ENCODE measurements at places on chromosomes 5 and 9.

- no peak for DNase-seq
Measured at GRCh38 chr9:113349445-113350094, at the start of gene BSPRY. TSS of gene BSPRY (plus strand) at chr9:113349541. CDS start at chr9:113349580, 39 bp downstream.

DNA sequence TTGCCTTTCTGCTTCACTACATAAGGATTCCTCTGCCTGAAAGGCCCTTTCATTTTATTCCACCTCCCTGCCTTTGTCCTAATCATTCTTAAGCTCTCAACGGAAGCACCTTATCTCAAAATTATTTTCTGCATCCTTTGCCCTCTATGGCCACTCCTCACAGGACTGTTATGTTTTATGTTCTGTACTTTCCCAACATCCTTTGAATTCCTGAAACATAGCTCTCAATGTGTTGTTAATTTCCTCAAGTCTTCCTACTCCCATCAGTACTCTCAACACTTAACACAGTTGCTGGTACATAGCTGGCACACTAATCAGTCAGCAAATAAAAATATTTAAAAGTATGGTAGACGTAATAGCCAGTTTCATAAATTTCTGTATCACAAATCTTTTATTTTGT, 193.0 kb downstream of the RFX3 start:
- no peak for DNase-seq

DNA sequence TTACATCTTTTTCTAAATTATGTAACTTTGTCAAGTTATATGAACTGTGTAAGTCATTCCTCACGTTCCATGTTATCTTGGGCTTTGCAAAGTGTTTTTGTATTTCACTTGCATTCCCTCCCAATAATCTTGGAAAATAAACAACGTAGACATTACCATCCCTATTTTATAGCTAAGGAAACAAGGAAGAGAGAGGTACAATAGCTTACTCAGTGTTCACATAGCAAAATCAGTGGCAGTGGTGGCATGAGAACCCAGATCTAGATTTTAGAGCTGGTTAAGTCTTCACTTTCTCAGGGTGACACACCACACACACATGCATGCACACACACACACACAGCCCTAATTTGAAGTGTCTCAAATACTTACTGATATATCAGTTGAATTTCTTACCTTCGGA, 34.1 kb downstream of the NSA2 start:
- DNase-seq, result peak; percentile 4

DNA sequence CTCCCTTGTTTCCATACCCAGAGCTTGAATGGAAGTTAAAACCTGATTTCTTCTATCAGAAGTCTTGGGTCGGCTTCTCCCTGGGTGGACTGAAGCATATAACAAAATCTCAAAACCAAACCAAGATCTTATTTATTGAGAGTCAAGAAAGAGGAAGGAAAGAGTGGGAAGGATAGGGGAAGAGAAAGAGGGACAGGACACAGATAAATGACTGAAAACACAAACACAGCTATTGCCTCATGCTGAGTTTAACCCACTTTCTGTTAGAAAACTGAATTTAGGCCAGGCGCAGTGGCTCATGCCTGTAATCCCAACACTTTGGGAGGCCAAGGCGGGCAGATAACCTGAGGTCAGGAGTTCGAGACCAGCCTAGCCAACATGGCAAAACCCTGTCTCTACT, 92.9 kb downstream of the PALM2AKAP2 start:
- DNase-seq, result no peak

DNA sequence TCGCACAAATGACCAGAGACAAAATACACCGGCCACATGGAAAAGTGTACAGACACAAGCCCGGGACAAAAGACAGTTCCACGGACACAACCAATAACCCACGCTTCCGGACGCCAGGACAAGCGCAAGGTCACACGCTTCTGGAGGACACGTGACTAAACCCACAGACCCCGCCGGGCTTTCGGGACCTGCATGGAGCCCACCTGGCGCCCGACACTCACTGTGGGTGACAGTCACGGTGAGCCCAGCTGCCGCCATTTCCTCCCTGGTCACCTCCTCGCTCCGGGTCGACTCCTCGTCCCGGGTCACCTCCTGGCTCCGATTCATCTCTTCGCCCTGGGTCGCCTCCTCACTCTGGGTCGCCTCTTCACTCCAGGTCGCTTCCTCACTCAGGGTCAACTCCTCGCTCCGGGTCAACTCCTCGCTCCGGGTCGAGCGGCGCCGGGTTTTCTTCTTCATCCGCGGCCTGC, 470 bp downstream of the BAG1 start:
- DNase-seq, result peak; percentile 25

DNA sequence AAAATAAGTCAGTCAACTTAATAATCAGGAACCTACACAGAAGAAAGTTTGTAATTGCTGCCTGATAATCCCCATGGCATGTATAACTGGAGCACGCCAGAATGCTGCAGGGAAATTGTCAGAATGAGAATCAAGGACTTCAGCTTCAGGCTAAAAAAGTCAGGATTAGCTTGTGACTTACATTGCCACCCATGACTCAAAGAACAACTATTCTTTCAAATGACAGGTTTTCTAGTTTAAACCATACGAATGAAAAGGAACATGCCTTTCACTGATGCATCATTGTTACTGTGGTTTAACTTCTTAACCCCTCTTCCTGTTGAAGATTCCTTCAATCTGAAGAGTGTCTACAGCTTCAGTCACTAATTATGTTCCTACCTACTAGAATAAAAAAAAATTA, 112.4 kb downstream of the ISL1 start:
- no peak for DNase-seq

DNA sequence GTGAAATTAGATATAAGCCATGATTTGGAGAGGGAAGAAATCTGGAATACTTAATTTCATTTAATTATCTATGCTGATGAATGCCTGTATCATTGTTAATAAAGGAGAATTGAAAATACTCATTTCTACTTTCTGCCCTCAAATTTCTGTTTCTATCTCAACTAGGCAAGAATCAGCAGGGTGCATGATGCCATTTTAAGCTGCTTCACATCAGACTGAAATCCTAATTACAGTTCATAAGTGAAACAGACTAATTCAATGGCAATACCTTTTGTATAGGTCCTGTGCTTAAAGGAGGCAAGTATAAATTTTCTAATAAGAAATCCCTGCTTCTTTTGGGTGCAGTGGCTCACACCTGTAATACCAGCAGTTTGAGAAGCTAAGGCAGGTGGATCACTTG, 22.3 kb upstream of the TAL2 start:
- DNase-seq, result no peak

DNA sequence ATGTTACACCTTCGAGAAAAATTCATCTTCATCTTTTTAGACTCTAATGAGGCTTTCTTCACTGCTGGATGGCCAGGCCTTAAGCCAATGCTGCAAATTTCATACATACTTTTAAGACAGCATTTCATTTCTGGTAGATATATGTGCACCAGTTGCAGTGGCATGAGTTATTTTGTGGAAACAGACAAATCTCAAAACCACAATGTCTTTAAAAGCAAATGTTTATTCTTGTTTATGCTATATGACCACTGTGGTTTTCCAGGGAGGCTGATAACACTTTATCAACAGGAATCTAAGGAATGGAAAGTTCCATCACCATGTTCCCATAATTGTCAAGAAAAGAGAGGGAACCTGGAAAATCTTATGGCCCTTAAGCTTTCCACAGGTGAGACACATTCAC, 27.7 kb downstream of the CDH9 start:
- no peak for DNase-seq

DNA sequence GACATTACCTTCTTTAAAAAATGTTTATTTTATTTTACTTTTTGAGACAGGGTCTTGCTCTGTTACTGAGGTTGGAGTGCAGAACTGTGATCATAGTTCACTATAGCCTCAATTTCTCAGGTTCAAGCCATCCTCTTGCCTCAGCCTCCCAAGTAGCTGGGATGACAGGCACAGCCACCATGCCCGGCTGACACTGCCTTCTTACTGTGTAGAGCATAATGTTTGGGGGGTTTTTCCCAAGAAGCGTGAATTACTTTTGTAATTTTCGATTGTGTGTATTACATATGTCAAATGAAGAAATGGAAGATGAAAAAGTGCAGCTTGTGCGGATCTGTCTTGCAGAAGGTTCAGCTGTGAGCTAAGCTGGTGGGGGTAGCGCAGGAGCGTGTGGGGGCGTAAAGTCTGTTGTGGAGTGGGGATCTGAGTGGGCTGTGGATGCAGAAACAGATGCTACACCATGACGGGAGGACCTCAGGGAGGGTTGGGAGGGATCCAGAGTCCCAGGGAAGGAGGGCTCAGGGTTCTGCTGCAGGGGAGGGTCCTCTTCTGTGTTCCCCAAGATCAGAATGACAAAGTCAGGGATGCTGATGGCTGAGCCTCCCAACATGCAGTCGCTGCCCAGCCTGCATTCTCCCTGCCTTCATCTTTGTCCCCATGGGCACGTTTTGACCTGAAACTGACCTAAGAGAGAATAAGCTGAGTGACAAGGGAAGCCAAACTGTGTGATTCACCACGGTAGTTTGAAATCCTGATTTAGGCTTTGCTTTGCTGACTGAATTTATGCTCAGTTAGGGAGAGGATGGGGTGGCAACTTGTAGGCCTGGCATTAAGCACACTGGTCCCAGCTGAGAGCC, 6.8 kb upstream of the ANKRD33B start:
- peak; percentile 61 for DNase-seq

GRCh38 chr5:75046366-75047142, 5.8 kb downstream of the GCNT4 start:
- DNase-seq, result no peak

DNA sequence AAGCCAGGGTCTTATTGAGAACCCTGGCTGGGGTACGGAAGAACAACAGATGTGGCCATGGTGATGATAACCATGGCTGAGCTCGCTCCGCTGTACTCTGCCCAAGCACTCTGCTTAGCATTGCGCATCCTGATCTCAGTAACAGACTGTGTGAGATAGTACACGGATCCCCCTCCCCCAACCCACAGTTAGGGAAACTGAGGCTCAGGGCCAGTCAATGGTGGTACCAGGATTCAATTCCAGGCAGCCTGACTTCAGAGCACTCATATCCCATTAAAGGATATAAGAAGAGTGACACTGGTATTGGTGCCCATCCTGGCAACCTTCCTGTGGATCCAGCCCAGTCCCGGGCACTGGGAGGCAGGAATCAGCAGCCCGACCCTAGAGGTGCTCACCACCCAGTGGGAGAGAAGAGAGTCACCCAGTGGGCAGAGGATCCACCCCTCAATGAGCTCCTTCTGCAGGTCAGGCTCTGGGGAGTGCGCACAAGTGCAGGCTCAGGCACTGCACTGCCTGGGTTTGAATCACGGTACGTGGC, 26.5 kb upstream of the KIF12 start:
- DNase-seq, result no peak

GRCh38 chr9:32218100-32218767, 166.2 kb upstream of the ACO1 start:
- DNase-seq, result no peak

- DNase-seq, result no peak
Measured at GRCh38 chr5:5316334-5316733, 106.1 kb upstream of the ICE1 start.

DNA sequence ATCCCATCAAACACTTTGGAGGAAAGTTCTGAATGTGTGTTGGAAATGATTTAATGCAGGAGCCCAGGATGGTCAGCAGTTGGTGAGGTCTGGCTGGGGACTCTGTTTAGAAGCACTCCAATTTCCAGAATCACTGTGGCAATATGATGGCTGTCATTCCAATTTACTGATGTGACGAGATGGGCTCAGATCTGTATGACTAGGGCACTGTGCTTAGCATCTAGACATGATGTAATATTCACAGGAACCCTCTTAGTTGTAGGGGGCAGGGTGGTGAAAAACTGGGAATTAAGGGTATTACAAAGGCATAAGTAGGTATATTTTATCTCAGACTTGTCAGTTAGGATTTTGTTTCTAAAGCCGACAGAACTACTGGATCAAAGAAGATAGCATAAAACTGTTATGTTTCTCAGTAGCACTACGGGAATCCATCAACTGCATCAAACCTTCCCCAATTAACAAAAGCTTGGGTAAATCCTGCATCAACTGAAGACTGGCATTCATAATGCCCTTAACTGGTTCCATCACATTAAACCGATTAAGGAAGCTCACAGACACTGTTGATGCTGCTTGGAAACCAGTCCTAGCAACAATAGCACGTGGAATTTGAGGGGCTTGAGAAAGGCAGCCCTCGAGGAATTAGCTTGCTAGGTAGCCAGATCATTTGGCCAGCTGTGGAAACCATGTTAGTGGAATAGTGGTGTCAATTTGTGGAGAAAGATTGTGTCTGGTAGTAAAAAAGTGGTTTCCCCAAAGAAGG, 86.1 kb downstream of the SV2C start:
- DNase-seq, result no peak

GRCh38 chr5:109703829-109704228, 14.1 kb downstream of the MAN2A1 start:
- peak; percentile 83 for DNase-seq

- DNase-seq, result no peak
Measured at GRCh38 chr9:74867483-74867882, 20.2 kb downstream of the TRPM6 start.

DNA sequence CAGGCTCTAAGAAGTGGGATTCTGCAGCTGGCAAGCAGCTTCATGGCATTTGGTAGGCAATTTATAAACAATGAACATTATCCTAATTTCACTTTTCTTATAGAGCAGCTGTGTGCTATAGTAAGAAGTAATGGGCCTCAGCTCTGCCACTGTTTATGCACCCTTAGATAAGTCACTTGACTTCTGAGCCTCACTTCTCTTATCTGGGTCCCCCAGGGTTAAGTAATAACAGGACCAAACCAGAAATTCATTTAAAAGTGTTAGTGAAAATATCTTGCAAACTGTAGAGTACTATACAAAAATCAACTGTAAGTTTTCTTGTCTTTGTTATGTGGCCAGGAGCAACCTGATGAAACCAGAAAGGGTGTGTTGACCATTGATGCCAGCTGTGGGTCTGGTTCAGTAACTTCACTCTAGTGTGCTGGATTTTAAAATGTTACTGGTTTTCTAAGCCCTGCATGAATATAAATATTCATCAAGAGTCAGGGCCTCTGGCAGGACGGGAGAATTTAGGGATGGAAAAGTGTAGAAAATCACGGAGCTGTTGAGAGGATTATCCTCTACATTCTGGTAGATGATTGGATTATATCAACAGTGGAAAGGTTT, 24.2 kb downstream of the TNFAIP8 start:
- no peak for DNase-seq

DNA sequence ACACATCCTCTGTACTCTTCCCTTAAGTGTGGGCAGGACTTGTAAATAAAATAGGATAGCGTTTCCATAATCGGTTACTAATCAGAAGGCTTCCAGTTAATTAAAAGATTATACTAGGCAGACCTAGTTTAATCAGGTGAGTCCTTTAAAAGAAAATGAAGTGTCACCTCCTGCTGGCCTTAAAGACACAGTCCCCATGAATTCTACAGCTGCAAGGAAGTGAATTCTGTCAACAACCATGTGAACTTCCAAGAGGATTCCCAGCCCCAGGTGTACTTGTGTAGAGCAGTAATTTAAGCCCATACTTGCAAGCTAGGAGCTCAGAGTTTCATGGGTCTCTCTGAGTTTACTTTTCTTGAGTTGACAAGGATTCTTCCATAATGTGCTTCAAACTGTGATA, 918.3 kb downstream of the DTWD2 start:
- no peak for DNase-seq

DNA sequence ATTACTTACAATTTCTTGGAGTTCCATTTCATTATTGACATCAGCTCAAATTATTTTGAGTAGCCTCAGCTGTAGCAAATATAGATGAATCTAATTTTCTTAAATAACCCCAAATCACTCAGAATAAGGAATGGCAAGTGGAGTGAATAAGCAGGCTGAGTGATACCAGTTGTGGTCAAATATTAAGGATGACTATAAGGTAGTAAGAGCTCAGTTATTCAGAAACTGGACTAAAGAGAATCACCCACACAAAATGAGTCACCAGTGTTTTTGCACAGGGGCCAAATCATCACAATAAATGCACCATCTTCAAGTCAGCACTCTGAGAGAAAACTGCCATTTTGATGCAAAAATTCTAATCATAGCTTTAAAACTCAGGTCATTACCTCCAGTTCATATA, 128.9 kb upstream of the TARS1 start:
- peak; percentile 100 for DNase-seq
